ENCODE measurements at places on chromosomes 6 and 20. TPM values are rescaled to one million over a fixed set of nuclear protein-coding genes. Genes with fewer than 3 reads are reported as not detected.

- no peak for DNase-seq
These were observed 859 bp downstream of the C20orf202 start for GRCh38 chr20:1204113-1204512.

The CCDC170 gene
- total RNA-seq, result 0.42 TPM

The SS18L1 gene
- total RNA-seq, result 13.3 TPM

The BHLHE23 gene
- total RNA-seq, result not detected

GRCh38 chr6:17178754-17179529 lies 77.1 kb downstream of the STMND1 start:
- no peak for DNase-seq

The SPATA25 gene
- total RNA-seq, result 3.3 TPM

- DNase-seq, result no peak
These were observed 971 bp upstream of the SERINC3 start for GRCh38 chr20:44522841-44523240.

DNA sequence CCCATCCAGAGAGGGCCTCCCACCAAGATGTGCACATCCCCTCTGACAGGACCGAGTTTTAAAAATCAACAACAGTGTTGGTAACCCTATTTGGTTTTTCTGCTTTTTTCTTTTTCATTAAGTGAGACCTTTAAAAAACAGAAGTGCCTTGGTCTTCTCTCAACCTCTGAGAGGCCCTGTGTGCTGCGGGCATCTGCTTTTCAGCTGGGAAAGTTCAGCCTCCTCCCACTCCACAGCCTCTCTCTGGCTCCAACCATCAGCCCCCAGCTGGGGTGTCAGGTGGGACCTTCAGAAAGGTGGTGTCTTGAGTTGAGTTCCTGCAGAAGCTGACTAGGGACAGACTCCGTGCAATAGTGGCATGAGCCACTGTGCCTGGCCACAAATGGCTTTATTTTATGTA lies 64.6 kb upstream of the ZMYND8 start:
- DNase-seq, result no peak

- DNase-seq, result no peak
These were observed 77.7 kb downstream of the MBOAT1 start for GRCh38 chr6:20134613-20135012.

The CST4 gene
- not detected for total RNA-seq

The SYCP2 gene
- 3.5 TPM for total RNA-seq

The PLA2G7 gene
- 0.29 TPM for total RNA-seq

The LPA gene
- total RNA-seq, result not detected

DNA sequence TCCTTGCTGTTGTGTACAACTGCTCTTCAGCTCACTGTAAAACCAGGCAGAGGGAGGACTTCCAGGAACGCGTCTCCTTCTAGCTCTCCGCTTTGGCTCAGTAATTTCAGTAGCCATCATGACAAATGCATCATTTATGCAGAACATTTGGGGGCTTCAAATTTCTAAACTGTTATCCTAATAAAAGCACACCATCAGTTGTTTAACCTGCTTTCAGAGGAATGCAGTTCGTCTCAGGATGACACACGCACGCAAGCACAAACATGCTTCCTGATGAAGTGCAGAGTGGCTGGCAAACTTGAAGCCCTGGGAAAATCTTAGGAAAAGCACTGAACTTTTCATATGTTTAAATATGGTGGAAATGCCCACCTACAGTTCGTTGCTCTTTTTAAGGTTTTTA lies 24.4 kb downstream of the SLC22A23 start:
- no peak for DNase-seq

The ADAT2 gene
- 4.0 TPM for total RNA-seq

GRCh38 chr6:154377726-154378125 lies 21.1 kb upstream of the IPCEF1 start:
- DNase-seq, result no peak

The HLA-DRB1 gene
- total RNA-seq, result 28.2 TPM

The UNC5CL gene
- 0.52 TPM for total RNA-seq

DNA sequence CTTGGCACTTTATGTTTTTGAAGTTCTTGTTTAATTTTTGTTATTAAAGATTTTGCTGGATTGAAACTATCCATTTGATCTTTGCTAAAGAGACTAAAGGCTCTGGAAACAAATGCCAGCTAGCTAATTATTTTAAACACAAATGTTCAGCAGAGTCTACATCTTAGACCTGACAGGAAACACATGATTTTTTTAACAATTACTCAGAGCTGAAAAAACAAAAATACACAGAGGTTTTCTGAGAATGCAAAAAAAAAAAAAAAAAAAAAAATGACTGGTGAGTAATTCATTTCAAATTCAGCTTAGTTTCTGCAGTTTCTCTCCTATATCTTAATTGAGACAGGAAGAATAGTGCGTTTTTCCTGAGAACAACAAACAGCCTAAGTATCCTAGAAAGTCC lies 448.0 kb downstream of the TENT5A start:
- no peak for DNase-seq

The DNAH8 gene
- total RNA-seq, result not detected

DNA sequence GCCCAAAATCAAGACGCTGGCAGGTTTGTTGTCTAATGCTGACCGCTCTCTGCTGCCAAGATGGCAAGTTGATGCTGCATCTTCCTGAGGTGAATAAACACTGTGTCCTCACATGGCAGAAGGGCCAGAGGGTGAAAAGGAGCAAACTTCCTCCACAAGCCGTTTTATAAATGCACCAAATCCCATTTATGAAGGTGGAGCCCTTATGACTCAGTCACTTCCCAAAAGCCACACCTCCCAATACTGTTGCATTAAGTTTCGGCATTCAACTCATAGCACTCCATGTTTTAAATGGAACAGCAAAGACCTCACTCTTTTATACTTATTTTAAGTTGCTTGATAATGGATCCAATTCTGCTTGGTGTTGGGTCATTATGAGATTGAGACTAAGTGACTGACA lies 316.6 kb downstream of the RFPL4B start:
- DNase-seq, result no peak

- peak; percentile 39 for DNase-seq
These were observed 27.8 kb downstream of the SERPINB6 start for GRCh38 chr6:2943564-2943955.

DNA sequence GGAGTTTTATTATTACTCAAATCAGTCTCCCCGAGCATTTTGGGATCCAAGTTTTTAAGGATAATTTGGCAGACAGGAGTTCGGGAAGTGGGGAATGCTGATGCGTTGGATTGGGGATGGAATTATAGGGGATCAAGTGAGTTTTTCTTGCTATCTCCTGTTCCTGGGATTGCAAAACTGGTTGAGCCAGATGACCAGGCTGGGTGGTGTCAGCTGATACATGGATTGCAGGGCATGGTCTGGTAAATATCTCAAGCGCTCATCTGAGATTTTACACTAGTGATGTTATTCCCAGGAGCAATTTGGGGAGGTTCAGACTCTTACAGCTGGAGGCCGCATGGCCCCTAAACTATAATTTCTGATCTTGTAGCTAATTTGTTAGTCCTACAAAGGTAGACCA lies 54.7 kb downstream of the ENPP1 start:
- DNase-seq, result no peak

GRCh38 chr6:100482698-100483097 lies 18.0 kb upstream of the SIM1 start:
- no peak for DNase-seq

DNA sequence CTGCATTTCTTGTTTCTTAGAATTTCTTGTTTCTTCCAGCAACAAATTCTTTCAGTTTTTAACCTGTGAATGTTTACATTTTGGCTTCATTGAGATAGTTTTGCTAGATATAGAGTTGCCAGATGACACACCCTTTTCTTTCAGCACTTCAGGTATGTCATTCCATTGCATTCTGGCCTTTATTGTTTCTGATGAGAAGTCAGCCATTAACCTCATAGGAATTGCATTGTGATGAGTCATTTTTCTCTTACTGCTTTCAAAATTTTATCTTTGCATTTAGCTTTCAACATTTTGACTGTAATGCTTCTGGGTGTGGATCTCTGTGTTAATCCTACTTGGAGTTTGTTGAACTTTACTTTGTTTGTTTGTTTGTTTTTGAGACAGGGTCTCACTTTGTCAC lies 440.3 kb upstream of the HS3ST5 start:
- DNase-seq, result no peak

- peak; percentile 19 for DNase-seq
These were observed 66.2 kb downstream of the RREB1 start for GRCh38 chr6:7173843-7174503.

The SAMD10 gene
- total RNA-seq, result 3.1 TPM

DNA sequence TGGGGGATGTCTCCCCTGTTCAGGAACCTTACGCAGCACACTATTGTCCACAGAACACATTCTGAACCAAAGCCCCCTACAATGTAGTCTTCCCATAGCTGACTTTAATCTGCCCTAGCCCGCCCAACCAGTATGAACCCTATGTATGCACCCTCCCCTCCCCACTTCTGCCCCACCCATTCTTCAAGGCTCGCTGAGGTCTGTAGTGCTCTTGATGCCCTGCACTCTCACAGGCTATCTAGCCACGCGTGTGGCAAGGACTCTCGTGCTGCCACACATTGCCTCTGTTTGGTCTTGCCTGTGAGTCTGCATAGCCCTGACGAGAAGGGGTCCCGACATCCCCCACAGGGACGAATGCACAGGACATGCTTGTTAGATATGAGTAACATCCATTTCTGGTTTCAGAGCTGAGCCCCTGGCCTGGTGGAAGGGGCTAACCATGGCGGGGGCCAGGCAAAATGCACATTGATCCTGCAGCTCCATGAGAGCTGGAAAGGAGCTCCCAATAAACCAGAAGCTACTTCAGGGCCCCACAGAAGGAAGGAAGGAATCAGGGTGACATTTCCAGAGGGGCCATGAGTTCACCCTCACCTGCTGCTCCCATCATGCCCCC lies 22.6 kb downstream of the MOCS1 start:
- no peak for DNase-seq

DNA sequence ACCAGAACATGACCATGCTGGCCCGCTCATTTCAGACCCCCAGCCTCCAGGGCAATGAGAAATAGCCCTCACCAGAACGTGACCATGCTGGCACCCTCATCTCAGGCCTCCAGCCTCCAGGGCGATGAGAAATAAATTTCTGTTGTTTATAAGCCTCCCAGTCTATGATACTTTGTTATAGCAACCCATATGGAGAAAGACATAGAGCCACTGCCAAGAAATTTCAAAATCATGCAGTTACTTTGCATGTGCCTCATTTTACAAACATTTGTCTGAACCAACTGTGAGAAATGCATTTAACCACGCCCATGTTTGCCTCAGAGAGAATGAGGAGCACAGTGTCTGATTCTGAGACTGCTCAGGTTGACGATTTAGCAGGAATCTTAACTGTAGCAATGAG lies 15.5 kb downstream of the CYP39A1 start:
- DNase-seq, result no peak

The NSFL1C gene
- 42.8 TPM for total RNA-seq

DNA sequence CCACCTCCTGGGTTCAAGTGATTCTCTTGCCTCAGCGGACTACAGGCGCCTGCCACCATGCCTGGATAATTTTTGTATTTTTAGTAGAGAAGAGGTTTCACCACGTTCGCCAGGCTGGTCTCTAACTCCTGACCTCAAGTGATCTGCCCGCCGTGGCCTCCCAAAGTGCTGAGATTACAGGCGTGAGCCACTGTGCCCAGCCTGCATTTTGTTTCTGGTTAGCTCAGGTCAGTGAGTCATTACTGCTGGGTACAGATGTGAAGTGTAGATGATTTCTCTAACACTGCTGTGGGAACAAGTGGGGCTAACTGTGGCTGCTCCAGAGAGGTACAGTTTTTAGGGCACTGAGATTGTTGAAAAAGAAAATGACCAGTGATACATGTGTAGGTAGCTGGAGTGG lies 188.6 kb downstream of the PRL start:
- DNase-seq, result no peak

DNA sequence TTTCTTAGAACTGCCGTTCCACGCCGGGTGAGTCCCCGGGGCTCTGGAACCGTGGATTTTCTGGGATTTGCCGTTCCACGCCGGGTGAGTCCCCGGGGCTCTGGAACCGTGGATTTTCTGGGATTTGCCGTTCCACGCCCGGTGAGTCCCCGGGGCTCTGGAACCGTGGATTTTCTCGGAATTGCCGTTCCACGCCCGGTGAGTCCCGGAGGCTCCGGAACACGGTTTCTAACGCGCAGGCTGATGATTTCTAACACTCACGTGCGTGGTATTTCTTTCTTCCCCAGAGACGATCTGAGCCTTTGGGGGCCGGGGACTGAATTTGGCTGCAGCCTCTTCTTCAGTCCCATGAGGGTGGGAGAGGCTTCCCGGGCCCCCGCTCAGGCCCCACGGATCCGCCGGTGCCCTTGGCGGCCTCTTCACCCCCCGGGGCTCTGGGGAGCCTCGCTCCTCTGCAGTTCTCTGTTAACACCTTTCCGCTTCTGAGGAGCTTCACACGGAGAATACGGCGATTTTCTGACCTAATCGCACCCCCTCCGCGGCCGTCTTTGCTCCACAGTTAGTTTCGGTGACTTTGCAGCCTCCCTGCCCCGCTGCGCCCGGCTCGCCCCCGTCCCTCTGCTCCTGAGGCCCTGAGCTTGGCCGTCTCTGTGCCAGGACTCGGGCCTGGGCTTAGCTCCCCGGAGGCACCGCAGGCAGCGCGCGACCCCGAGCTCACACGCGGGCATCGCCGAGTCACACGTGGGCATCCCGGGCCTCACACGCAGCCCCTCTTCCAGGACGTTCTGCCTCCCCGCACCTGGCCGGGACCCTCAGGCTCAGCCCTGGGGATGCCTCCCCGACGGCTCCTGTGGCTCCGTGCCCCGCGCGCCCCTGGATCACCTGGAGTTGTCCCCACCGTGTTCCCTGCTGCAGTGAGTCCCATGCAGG lies 7.2 kb upstream of the KIF25 start:
- DNase-seq, result peak; percentile 55
